Activated CD4-positive, alpha-beta T cell treated with anti-CD3 and anti-CD28 coated beads, Interleukin-2, amount 50 U/mL, for 24 hours (primary cell): ENCODE measurements at places on chromosomes 2 and 18.

DNA sequence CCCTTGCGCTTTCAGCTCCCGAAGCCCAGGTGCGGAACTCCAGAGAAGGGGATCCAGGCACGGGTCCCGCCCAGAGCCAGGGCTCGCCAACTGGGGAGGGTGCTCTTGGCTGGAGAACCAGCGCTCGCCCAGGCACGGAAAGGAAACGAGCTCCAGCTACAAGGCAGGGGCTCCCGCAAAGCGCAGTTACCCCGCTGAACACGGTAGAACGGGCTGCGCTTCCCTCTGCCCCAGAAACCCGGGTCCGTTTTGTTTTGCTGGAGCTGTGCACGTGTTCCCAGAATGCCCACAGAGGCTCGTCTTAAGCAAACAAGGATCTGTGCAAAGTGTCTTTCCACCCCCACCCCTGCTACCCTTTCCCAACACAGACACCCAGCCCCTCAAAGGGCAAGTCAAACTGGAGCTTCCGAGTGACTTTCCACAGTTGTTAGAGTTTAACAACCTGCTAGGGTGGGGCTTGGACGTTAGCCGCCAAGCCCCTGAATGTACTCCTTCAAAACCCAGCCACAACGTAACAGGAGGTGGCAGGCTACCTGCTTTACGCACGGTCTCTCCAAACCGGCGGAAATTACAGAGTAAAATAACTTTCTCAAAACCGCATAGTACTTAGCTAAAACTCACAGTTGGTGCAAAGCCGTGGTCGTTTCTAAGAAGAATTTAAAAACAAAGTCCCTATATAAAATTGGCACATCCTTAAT lies 775 bp downstream of the RNF125 start:
- DNase-seq = peak; percentile 30

DNA sequence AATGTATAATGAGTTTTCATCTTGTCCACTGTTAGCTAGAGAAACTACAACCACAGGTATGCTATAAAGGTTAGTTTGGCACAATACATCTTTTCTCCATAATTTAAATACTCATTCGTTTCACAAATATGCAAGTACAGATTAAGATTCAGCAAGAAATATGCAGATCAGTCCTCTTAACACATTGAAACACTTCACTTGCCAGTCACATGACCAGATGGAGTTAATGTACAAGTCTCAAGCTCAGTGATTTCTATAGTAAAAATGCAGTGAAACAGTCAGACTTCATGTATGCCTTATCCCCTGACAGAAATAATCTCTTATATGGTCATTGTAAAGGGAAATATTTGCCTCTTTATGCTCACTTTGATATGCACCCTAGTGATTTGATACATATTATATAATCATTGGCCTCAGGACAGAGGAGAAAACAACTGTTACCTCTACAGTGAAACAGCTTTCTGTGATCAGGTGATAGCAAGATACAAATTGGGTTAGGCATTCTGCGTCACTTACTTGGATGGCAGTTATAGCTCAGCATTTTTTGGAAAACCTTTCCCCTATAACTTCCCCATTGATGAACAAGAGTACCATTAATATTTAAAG lies 104.6 kb downstream of the TCF4 start:
- DNase-seq = no peak

DNA sequence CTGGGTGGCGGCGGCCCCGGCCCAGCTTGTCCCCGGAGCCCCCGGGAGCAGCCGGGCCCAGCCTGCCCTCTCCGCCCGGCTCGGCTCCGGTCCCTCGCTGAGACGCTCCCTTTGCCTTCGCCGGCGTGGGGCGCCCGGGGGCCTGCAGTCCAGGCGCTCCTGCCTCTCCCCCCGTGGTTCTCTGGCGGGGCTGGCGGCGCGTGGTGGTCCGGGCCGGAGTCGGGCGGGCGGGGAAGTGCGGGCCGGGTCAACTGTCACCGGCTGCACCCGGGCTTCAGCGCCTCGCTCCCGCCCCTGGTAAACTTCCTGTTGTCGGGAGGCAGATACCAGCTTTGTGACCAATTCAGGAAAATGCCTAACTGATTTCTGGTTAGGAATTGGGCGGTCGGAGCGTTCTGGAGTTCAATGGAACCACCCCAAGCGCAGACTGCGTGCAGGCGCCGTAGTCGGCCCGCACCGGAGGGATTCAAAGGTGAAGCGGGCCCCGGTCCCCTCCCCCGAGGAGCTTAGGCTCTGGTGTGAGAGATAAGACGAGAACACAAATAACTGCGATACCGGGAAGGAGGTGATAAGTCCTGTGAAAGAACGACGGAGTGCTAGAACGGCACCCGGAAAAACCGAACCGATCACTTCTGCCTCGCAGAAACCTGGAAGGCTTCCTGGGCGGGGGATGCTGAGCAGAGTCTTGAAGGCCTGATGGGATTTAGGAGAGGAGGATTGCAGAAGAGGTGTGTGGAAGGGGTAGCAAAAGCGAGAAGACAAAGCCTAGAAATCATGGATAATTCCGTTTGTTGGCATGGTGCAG lies 891 bp downstream of the CAB39 start:
- peak; percentile 35 for DNase-seq

GRCh38 chr18:64233851-64234250 lies 85.0 kb upstream of the LINC00305 start:
- DNase-seq = no peak

- no peak for DNase-seq
These were observed 45.1 kb upstream of the RAB27B start for GRCh38 chr18:54783139-54783538.

DNA sequence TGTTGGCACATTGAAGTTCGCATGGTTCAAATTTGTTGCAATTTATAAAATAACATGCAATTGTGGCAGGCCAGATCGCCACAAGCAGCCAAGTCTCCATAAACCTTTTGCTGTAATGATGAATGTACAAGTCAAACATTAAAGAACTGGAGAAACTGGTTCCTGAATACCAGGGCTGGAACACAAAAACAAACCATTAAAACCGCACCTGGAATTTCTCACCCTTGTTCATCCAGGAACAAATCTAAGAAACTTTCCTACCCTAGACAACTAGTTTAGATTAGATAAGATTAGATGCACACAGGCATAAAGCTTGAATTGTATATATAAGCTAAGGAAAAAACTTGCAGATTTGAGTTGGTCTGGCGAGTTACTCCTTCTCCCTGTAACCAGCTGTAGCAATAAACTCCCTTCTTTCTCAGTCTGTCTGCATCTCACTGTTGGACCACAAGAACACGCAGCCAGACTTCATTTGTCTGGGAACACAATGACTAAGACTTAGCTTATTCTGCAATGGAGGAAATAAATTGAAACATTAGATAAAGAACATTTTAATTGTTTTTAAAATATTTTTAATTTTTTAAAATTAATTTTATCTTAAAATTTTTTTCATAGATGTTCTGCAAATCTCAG lies 1835.5 kb upstream of the LRRTM1 start:
- no peak for DNase-seq

GRCh38 chr2:8999102-8999446 lies 4.4 kb downstream of the MBOAT2 start:
- no peak for DNase-seq

GRCh38 chr2:134455426-134455825 lies 201.6 kb downstream of the MGAT5 start:
- DNase-seq = no peak

GRCh38 chr2:20818820-20819219 lies 4.1 kb downstream of the LDAH start:
- no peak for DNase-seq
